Stimulated activated CD4-positive, alpha-beta T cell treated with anti-CD3 and anti-CD28 coated beads, Interleukin-1b, Interleukin-23, amount 100 ng/mL, for 1 hour (primary cell): ENCODE measurements at places on chromosomes 3 and 15.

DNA sequence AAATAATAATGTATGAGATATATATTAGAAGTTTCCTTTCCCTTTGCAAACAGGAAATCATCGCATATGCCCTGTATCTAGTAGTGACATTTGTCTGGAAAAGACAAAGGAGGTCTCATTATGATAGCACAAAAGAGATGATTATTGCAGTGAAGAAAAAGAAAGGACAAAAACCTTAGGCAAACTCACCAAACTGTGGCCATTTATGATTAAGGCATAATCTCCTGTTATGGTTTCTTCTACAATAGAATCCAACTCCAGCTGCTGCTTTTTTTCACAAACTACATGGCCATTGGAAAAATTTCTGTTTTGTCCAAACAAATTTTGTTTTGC lies 218.2 kb downstream of the ATP8B4 start:
- no peak for DNase-seq

- no peak for DNase-seq
These were observed 23.1 kb downstream of the CCNL1 start for GRCh38 chr3:157136647-157137387.

- no peak for DNase-seq
These were observed 24.5 kb upstream of the MFSD1 start for GRCh38 chr3:158777161-158777873.

DNA sequence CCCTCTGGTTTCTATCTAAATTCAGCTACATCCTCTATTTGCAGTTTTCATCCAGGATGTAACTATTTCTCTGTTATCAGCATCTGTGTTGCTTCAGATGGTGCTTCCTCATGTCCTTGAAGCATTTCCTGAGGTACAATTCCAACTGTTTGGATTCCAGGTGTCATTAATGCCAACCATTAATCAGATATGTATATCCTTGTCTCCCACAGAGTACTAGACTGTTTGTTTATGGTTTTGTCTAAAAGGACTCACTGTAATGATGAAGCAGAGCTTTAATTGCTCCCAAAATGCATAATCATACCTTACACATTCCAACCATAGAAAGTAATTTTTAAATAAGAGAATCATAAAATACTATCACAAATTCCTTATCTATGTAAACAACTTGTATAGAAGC lies 288.5 kb upstream of the MME start:
- DNase-seq = no peak

DNA sequence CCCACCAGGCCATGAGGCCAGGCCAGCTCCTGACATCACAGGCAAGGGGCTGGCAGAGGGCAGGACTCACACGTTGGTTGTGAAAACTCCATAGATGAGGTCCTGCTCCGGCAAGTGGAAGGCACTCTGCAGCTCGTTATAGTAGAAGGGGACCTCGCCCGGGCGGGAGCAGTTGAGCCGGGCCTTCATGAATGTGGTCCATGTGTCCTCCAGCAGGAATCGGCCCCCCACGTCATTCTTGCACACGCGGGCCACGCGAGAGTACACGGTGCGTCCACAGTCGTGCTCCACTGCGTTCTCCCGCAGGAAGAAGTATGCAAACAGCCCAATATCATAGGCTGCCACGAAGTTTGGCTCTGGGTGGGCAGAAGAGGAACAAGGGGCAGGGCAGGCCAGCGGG lies 101.2 kb downstream of the SEMA5B start:
- no peak for DNase-seq

DNA sequence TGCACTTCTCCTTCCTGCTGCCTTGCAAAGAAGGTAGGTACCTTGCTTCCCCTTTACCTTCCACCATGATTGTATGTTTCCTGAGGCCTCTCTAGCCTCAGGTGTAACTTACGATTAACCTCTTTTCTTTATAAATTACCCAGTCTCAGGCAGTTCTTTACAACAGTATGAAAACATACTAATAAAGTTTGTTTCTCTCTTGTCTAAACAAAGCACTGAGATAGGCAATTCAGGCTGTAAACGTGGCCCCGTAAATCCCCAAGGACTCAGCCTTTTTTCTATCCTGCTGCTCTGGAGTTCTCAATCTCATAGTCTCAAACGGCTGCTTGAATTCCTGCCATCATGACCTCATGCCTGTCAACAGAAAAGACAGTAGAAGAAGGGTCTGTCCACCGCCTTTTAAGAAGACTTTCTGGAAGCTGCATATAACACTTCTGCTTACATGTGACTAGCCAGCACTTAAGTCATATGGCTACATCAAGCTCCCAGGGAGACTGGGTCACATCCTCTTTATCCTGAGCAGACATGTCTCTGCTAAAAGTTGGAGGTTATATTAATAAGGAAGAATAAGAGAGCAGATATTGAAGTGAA lies 257.8 kb downstream of the EBLN2 start:
- no peak for DNase-seq
